Activated naive CD8-positive, alpha-beta T cell treated with anti-CD3 and anti-CD28 coated beads for 36 hours (primary cell): ENCODE measurements at places on chromosomes 1 and 21. TPM values are rescaled to one million over a fixed set of nuclear protein-coding genes. Genes with fewer than 3 reads are reported as not detected.
A peak's percentile ranks its signal among the peaks of the same experiment; 100 is the strongest.

DNA sequence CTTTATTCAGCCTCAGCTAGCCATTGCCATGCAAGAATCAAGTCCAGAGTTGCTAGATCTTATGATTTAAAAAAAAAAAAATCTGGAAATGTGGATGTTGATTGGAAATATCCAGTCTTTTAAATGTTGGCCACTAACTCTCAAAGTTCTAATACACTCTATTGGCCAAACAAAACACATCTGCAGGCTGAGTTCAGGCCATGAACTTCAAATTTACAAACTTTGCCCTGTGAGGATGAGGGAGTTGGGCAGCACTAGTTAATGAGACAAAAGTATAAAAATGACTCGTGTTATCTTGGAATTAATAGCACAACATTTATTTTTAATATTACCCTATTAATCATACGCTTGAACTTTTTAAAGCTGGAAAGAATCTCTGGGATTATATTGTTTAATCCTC, 432.3 kb downstream of the PLPP3 start:
- DNase-seq, result no peak

- DNase-seq, result no peak
Observed at GRCh38 chr21:40688106-40688864, 158.7 kb downstream of the DSCAM start.

GRCh38 chr21:37550157-37550556, 183.6 kb downstream of the DYRK1A start:
- no peak for DNase-seq

DNA sequence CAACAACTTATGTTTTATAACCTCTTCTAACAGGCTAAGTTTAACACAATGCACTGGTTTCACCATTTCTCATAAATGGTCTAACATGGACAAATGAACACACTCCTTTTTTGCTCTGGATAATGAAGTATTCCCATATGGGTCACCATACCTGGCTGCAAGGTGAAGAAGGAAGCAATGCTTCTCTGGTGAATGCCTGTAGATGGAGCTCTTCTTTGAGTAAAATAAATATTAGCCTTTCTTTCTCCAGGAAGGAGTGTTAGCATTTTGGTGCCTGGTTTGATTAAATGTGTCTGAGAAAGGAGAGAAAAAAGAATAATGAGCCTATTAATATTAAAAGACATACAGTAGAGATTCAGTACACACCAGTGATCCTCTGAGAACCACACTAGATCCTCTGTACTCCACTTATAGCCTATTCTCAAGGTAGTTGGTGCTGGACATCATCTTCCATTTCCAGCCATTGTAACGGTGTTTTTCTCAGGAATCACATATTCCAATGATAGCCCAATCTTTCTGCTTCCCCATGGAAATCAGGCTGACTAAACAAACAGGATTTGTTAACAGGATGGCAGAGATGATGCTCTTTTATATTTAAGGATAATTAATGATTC, 17.6 kb downstream of the MTFR1L start:
- DNase-seq, result no peak

DNA sequence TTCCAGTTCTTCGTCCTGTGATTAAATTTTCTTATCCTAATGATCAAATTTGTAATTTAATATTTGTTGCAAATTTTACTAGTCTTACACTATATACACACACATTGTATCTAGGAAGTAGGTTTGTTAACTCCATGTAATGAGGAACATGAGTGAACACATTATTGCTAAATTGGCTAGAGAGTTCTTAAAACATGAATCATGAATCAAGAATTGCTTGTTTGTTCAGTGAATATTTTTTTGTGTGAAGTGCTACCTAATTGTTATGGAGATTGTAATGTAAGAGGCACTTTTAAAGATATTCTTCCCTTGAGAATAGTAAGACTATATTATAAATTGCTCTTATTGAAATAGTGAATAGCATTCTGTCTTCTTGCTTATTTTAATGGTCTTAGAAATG, 4.6 kb downstream of the GPSM2 start:
- DNase-seq, result no peak

GRCh38 chr21:34642211-34643075, 26.4 kb upstream of the CLIC6 start:
- DNase-seq, result no peak

- DNase-seq, result no peak
Observed at GRCh38 chr1:3219005-3219790, 150.2 kb downstream of the PRDM16 start.

- DNase-seq, result peak; percentile 10
Observed at GRCh38 chr1:35808450-35809113, 766 bp downstream of the AGO4 start.

GRCh38 chr1:38806090-38806489, 53.5 kb downstream of the RRAGC start:
- no peak for DNase-seq

DNA sequence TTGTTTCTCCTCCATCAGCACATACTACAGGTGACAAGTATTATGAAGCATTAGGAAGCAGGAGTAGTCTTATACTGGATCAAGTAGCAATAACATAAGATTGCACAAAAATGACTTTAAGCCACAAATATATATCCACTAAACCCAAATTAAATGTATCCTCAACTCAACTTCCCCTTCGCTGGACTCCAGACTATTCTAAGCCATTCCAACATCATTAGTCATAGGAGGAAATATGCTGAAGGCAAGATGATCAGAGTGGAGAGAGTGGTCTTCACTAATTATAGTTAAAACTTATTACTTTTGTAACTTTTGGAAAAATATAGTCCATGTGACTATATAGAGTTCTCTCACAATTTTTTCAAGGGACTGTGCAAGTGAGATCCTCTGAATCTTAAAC, 390.7 kb upstream of the ZP4 start:
- DNase-seq, result no peak

DNA sequence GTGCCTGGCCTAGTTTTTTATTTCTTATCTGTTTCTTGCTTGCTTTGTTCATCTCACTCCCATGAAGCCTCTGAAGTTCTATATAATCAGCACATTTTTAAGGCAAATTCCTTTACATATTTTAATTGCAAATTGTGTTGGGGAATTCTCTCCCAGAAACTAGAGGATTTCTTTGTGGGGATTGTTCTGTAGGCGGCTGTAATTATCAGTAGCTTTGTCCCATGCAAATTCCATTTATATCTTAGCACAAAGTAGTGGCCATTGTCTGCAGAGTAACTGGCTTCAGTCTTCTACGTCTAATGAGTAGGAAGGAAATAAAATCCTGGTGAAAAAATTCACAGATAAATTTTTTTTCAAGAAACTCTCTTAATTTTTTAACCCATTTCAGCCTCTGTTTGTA, 35.7 kb downstream of the CLEC20A start:
- DNase-seq, result no peak

- DNase-seq, result no peak
Observed at GRCh38 chr1:110620686-110621085, 14.5 kb upstream of the KCNA2 start.

DNA sequence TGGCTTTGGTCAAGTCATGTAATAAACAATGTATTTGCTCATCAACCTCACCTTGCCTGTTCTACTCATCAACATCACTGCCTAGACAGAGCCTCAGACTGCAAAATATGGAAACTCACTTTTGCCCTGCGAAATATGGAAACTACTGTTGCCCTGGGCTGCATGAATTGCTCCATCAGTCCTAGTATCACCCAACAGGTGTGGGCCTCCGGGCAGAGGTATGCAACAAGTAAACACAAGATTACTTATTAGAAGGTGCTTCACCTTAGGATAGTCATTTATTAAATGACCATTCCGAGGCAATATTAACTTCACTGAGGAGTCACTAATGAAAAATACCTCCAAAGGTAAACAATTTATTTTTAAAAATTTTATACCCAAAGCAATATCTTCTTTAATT, 286.7 kb downstream of the BACH1 start:
- DNase-seq, result no peak

GRCh38 chr1:211843018-211843417, 12.5 kb upstream of the LPGAT1 start:
- DNase-seq, result no peak

- DNase-seq, result no peak
Observed at GRCh38 chr1:230632273-230632873, 9.9 kb upstream of the COG2 start.

DNA sequence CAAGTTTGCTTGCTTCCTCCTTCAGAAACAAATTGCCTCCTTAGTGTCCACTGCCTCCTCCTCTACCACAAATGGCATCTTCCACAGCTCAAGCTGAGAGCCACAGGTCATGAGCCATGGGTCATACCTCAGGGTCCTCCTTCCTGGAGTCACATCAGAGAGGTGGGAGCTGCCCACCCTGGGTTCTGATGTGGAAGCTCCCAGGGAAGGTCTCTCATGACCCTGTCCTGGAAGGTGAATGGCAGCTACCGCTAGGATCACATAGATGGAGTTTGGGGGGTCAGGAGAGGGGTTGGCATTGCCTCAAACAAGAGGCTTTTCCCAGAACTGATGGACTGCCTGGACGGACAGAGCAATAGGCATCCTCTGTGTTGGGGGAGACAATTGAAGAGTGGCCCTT, 321.4 kb downstream of the MATN1 start:
- no peak for DNase-seq

GRCh38 chr1:65395887-65396612, 24.4 kb upstream of the LEPR start:
- DNase-seq, result no peak

GRCh38 chr1:167981933-167982332, 45.1 kb upstream of the MPC2 start:
- no peak for DNase-seq

- DNase-seq, result no peak
Observed at GRCh38 chr1:9321480-9321849, 28.8 kb downstream of the SPSB1 start.

GRCh38 chr1:32426489-32427255, 32.4 kb upstream of the BSDC1 start:
- no peak for DNase-seq

GRCh38 chr21:29419422-29419821, 120.7 kb downstream of the BACH1 start:
- DNase-seq, result no peak

DNA sequence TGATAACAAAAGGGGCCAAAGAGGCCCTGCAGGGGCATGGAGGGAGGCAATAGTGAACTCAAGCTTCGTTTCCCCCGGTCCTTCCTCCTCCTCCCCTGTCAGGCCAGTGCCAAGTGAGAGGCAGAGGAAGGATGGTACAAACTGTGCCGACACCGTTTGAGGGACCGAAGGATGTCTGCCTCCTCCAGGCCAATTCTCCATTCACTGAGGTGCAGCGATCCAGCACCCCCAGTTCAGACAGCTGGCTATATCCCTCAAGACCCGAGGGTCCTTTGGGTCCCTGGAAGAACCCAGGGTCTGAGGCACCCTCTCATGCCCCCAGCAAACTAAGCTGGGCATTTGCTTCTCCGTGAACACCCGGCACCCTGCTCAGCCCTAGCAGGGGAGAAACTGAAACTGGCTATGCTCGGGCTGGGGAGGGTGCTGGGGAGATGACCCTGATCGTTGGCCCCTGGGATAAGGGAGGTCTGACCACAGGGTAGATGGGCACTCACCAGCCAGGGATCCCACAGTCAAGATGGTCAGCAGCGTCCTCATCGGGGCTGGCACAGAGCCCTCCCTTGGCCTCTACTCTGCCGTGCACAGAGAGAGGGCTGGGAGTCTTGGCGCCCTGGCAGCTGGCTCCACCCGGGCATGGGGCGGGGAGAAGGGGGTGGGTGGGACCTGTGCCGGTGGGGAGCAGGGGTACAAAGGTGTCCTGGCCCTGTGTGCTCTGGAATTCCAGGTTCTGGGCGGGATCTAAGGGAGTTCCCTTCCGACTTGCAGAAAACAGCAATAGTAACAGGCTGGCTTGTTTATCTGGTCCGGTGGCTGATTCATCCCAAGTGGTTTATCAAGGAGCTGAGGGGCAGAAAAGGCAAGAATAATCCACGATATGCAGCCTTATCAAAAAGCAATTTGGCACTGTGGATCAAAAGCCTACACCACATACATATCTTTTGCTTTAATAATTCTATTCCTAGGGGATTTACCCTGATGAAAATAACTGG, at the start of gene IL22RA1:
Gene IL22RA1, minus strand, starts transcription at position 595 of the 989 bp plus-strand sequence. Its CDS starts 58 bp downstream, at position 537.
- no peak for DNase-seq

GRCh38 chr1:204659056-204659455, 26.5 kb downstream of the LRRN2 start:
- DNase-seq, result no peak

DNA sequence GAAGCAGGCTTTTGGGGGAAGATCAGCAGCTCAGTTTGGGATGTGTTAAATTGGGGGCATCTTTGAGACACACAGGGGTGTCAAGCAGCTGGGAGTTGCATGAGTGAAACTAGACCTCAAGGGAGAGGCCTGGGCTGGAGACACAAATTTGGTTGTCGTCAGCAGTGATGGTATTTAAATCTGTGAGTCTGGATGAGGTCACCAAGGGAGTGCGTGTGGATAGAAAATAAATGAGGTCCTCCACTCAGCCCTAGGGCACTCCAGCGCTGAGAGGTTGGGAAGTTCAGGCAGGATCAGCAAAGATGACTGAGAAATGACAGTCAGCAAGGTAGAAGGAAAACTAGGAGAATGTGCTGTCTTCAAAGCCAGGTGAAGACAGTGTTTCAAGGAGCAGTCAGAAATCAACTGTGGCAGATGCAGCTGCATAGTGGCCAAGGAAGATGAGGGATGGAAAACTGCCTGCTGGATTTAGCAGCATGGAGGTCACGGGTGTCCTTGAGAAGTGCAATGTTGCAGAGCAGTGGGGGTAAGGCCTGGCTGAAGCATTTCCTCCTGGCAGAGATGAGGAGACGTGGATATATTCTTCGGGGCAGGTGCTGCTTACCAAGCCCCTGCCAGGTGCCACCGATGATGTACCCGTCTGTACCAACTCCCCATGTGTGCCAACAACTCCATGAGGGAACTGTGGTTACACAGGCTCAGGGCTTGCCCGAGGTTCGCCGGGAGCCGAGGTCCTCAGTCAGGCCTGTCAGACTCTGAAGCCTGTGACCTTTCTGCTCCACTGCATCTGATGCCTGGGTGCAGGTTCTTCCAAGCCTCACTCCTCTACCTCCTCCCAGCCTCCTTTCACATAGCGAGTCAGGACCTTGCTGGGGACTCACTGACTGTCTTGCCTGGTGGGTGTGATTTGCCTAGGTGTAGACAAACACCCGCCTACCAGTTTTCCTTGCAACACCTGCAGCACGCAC, 11.3 kb downstream of the MAP7D1 start:
- no peak for DNase-seq

- no peak for DNase-seq
Observed at GRCh38 chr1:73611681-73612080, 586.3 kb downstream of the LRRIQ3 start.

- peak; percentile 13 for DNase-seq
Observed at GRCh38 chr1:43285269-43285990, at the start of gene C1orf210. Gene C1orf210, minus strand, starts transcription at chr1:43285581. Its CDS starts 2,311 bp downstream, at chr1:43283270.

Gene IRF6
- total RNA-seq, result 2.4 TPM

Gene SMYD2
- 38.4 TPM for total RNA-seq

Gene CFHR2
- not detected for total RNA-seq

Gene ARID4B
- 30.1 TPM for total RNA-seq

Gene SYT11
- total RNA-seq, result 12.2 TPM

Gene KMO
- 0.34 TPM for total RNA-seq

Gene RAB7B
- not detected for total RNA-seq

Gene RGSL1
- not detected for total RNA-seq

Gene NPR1
- total RNA-seq, result 0.06 TPM
